Fibroblast of lung (primary cell): ENCODE measurements at places on chromosomes 7 and 10.
A peak's percentile ranks its signal among the peaks of the same experiment; 100 is the strongest.

GRCh38 chr7:106112972-106113421 lies 885 bp upstream of the SYPL1 start:
- no peak for DNase-seq

DNA sequence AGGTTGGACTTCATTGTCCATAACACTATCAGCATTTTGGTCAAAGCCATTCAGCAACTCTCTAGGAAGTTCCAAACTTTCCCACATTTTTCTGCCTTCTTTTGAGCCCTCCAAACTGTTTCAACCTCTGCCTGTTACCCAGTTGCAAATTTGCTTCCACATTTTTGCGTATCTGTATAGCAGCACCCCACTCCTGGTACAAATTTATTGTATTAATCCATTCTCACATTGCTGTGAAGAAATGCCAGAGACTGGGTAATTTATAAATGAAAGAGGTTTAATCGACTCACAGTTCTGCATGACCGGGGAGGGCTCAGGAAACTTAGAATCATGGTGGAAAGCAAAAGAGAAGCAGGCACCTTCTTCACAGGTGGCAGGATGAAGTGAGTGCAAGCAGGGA lies 198.8 kb downstream of the MTERF1 start:
- no peak for DNase-seq

DNA sequence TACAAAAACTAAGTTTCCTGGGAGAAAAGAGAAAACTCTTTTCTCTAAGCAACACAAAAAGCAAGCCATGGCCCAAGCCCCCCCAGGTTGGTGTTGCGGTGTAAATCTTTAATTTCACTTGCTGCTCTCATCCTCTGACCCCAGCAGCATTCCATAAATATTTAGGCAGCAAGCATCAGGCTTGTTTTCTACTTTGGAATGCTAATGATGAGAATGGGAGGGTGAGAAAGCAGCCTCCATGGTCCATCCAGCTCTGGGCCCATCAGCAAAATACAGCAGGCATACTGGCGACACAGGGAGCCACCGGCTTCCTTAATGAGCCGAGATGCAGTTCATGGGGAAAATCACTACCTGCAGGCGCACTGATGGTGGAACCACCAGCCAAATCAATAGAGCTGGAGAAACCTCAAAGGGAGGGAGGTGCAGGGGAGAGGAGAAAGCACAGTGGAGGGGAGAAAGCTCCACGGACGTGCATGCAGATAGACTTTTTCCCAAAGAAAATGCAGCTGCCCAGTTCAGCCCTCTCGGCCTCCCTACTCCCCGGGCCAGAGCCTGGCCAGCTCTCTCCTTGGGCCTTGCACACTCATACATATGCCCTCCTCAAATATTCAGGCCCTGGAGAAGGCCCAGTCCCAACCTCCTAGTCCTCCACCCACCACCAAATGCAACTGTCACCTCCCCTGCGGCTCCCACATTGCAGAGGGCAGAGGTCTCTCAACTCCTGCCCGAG lies 131.9 kb downstream of the GRID1 start:
- DNase-seq = no peak

DNA sequence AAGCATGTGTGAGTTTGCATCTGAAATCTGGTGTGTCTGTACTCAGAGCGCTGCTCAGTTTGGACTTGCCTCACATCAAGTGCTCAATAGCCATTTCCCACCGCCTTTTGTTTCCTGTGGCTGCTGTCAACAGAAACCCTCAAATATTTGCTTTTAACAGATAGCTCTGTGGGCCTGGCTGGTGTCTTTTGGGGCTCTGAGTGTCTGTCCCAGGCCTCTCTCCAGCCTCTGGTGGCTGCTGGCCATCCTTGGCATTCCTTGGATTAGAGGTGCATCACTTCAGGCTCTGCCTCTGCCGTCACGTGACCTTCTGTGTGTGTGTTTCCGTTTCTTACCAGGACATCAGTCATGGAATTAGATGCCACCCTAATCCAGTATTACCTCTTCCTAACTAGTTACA lies 9.3 kb downstream of the YKT6 start:
- DNase-seq = no peak

DNA sequence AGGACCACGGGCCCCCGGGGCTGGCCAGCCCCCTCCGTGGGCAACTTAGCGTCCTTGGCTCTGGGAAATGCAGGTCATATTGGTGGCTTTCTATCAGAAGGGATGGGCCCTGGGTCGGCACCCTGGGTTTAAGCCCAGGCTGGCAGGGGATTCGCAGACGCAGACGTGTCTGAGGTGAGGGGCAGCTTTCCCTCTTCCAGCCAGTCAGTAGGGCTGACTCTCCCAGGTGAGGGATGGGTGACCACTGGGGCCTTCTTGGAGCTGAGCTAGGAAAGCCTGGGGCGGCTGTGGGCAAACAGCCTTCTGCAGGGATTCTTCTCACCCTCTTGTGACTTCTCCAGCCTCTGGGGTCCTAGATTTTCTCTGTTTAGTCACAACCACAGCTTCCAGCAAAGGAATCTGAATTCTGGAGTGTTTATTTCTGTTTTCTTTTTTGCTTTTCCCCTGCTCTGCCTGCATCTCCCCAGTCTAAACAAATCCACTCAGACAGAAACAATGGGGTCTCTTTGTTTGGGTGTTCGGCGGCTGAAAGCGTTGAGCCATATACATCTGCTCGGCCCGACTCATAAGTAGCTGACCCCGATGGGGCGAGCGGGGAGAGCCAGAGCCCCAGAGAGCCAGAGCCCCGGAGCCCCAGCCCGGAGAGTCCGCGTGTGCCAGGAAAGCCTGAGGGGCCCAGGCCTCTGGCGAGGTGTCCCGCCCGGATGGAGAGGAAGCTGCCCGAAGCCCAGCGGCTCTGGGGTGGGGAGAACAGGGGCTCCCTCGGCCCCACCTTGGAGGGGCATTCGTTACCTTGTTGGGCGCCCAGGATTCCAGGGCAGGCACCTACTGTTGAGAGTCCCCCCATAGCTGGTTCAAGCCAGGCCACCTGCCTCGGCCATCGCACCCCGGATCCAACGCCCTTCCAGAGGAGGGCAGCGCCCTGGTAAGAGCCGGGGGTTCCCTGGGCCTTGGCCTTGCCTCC lies 2.0 kb downstream of the MNX1 start:
- no peak for DNase-seq

GRCh38 chr10:76717141-76717540 lies 920.5 kb downstream of the KCNMA1 start:
- DNase-seq = peak; percentile 75

DNA sequence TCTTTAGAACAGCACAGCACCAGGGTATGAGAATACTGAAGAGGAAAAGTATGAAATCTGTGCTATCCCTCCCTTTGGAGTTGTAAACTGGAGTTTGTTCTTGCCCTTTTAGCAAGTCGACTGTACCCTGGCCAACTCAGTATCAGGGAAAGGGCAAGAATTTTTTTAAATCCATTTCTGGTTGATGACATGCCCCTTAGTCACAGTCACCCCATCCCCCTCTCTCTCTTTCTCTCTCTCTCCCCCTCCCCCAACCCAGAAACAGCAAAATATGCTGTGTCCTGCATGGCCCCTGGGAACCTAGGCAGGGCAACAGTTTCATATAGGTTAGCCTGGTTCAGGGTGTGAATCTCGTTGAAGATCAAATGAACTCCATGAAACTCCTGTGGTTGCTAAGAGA lies 177.7 kb upstream of the ADO start:
- peak; percentile 66 for DNase-seq

GRCh38 chr10:16816830-16817124 lies 447 bp downstream of the RSU1 start:
- no peak for DNase-seq

GRCh38 chr10:75295868-75296441 lies 60.2 kb upstream of the COMTD1 start:
- peak; percentile 40 for DNase-seq

GRCh38 chr7:92135052-92135889 lies 994 bp upstream of the CYP51A1 start:
- peak; percentile 34 for DNase-seq

DNA sequence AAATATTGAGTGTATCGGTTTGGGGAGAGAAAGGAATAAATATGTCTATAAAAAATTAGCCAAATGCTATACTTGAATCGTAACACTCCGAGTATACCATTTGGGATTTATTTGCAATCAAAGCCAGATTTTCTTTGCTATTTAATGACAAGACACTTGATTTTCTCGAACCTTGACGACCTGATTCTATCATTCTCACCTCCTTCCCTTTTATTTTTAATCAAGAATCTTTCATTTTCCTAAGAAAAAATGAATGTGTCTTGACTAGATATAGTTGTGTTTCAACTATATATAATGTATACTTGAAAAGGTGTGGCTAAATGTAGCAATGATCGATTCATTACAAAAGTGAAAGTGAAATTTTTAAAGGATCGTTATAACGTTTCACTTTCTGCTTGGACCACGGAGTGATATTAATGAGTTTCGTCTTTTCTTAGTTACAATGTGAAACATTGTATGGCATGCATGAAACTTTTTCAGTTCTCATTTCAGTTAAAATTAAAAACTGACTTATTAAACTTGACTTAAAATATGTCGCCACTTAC lies 562 bp downstream of the NUB1 start:
- DNase-seq = peak; percentile 26

DNA sequence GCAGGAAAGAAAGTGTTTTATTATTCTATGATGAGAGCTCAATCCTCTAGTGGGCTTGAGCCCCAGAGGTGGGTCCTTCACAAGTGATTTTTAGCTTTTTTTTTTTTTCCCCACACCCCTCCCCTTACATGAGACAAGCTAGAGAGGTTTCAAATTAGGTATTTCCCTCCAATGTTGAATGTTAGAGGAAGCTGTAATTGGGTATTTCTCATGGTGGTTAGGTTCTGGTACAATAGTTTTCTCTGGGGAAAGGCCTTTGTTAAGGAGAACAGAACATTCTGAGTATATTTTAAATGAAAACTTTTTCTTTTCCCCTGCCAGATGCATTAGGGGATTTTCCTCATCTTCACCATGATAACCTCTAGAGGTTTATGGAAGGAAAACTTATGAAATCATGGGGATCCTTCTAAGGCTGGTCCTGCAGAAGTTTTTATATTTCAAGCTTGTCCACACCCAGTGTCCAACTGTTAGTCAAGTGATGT lies 1039.7 kb downstream of the NRG3 start:
- no peak for DNase-seq

DNA sequence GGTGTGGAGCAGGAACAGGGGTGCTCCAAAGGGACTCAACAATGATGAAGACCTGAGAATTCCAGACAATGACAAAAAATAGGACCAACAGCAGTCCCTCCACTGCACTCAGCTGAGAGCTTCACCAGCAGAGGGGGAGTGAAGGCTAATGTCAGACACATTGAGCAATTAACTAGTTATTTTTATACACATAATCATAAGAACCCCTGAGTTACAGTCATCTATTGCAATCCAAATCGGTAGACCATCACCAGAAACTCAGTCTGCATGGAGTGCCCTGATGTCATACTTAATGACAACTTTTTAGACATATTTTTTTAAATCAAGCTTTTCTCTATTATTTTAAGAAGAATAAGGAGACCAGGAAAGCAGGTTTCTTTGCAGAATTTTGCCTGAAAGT lies 30.6 kb upstream of the IKZF1 start:
- no peak for DNase-seq

GRCh38 chr7:39183796-39184195 lies 206.1 kb downstream of the POU6F2 start:
- DNase-seq = no peak

DNA sequence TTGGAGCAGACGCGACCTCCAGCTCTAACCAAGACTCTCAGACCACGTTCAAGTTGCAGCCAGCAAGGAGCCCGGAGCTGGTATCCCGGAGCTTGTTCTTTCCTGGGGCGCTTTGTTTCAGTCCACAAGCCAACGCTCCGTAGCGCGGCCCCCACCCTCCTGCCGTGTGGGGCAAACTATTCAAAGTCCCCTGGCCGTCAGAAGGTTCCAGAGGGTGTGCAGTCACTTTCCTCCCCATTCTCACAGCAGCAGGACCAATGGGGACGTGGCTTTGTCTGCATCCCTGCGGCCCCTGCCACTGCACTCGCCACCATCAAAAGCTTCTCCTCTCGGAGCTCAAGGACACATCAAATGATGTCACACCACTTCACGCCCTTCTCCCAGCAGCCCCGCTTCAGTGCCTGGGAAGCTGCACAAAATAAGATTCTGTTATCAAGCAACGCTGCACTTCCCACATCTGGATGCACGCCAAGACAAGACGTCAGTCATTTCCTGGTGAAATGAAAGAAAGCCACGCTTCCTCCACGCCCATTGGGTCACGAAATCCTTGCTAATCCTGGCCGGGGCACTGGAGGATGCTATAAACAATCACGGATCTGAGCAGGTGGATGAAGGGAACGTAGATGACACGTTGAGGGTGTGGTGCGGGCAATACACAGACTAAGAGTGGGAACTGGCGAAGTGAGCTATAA lies 348.2 kb downstream of the PTPRN2 start:
- DNase-seq = no peak

- DNase-seq = no peak
Observed at GRCh38 chr7:104820836-104821535, 193.0 kb upstream of the KMT2E start.

- peak; percentile 96 for DNase-seq
Observed at GRCh38 chr7:129494041-129494440, 8.3 kb upstream of the SMKR1 start.

GRCh38 chr7:11256501-11256900 lies 282.8 kb downstream of the PHF14 start:
- no peak for DNase-seq

DNA sequence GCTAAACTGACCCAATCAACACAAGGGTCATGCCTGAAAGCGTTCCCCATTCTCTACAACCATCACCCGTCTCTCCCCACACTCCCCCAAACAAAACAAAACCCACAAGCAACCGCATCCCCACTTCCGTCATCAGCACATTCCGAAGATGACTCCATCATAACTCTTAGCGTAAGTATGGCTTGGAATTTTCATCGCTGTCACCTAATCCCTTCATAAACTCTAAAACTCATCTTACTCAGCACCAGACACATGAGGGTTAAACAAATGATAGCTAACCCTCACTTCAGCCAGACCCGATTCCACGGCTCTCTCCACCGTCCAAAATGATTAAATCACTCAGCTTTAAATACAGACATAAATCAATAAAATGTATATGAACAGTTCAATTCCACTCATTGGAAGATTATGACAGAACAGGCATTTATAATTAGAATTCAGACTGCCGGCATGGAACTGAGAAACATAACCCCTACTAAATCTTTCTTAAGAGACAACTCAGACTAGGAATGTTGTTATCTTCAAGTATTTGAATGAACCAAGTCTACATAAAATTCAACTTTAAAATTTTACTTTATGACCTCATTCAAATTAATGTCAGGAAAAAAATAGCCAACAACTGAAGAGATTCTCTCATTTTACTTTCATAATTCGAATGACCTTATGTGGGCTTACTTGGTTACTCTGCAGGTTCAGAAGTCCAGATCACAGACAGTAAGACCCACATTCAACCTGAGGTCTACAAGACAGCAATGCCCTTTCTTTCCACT lies 215.9 kb downstream of the PARD3 start:
- DNase-seq = peak; percentile 56
